ENCODE measurements at places on chromosomes 3 and 15.

DNA sequence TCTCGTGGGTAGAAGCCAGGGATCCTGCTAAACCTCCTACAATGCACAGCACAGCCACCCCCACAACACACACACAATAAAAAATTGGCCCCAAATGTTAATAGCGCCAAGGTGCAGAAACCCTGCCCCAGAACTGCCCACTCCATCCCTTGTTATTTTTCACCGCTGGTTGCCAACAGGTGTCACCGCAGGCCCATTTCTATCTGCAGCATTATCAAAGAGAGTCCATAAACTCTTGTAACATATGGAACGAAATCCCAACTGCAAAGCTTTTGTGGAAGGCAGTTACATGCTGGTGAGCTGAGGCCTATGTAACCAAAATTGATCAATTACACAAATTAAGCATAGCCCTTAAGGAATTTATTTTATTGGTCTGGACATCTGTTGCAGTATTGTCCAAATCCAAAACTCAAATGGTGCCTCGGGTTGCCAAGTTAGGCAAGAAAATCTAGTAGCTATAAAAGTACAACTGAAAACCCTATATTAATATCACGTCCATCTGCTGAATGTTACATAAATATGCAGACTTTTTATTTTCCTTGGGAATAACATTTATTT lies 66.2 kb downstream of the SAMMSON start:
- no peak for DNase-seq

- DNase-seq, result no peak
Measured at GRCh38 chr15:79282371-79283251, at the start of gene ANKRD34C. TSS of gene ANKRD34C (plus strand) at chr15:79282722. CDS start at chr15:79293285, 10,563 bp downstream.

DNA sequence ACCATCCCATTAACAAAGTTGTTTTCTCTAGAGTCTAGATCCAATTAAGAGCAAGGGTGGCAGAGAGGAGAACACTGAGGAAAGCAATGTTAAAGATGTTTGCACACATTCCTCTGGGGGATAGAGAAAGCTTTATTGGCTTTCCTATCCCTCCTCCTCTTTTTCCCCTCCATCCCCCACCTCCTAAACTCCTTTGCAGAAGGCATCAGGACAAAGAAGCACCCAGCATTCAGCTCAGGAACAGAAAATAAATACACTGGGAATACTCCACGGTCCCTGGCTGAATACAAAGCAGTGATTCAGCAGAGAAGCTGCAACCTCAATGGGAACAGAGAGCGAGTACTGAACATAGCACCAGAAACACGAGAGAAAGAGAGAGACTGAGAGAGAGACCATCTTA lies 21.9 kb downstream of the LSAMP start:
- no peak for DNase-seq

- no peak for DNase-seq
Measured at GRCh38 chr15:89662893-89663626, 7.8 kb upstream of the KIF7 start.

DNA sequence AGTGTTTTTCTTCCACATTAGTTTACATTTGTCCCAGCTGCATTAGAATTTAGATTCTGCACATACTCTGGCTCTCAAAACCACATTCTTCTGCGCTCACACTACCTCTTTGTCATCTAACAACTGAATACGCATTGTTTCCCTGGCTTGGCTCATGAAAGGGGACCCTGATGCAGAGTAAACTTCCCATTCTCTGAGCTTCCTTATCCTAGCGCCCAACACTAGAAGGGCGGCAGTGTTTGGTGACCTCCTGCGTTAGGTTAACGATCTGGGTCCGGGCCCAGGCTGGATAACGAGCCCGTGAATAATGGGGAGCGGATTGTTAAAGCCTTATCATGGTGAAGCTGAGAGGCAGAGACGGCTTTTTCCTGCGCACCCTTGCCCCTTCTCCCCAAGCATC lies 63.9 kb downstream of the ETV5 start:
- DNase-seq, result no peak

- DNase-seq, result no peak
Measured at GRCh38 chr3:161150001-161150525, 44.9 kb upstream of the B3GALNT1 start.
